CD4-positive, alpha-beta T cell (primary cell): ENCODE measurements at places on chromosomes 7 and 10. TPM values are rescaled to one million over a fixed set of nuclear protein-coding genes. Genes with fewer than 3 reads are reported as not detected.

GRCh38 chr10:130042381-130042780, 68.2 kb downstream of the C10orf143 start:
- no peak for DNase-seq

The EPDR1 gene
- total RNA-seq: not detected

DNA sequence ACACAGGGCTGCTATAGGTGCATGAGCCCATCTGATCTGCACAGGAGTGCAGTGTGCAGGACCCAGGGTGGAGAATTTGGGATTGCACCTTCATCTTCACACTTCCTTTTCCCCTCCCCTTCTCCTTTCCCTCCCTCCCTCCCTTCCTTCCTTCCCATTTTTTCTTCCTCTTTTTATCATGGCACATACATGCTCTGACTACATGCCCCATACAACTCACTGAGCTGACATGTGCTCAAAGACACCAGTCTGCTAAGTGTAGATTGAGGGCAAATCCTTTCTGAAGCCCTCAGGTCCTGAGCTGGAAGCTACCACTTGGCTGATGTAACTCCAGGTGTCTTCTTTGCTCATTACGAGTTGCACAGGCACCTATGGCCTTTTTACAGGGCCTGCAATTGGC, 365.3 kb upstream of the ZNF32 start:
- DNase-seq: no peak

The SHH gene
- not detected for total RNA-seq

The PITRM1 gene
- 77.8 TPM for total RNA-seq

GRCh38 chr7:761631-762030, 34.5 kb upstream of the PRKAR1B start:
- no peak for DNase-seq
